T47D (cell line): ENCODE measurements at places on chromosomes 5 and 9.

GRCh38 chr5:113813466-113813865 is 300.0 kb downstream of the YTHDC2 start:
- no peak for DNase-seq

DNA sequence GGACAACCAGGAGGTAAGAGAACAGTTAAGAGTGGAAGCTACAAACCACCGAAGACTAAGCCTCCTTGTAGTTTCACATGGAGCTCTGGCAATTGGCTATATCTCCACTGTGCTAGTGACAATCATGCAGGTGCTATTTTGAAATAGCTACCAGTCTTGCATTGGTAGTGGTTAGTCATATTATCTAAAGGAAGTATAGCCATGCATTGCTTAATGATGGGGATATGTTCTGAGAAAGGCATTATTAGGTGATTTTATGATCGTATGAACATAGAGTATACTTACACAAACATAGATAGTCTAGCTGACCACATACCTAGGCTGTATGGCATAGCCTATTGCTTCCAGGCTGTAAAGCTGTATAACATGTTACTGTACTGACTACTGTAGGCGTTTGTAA is 28.4 kb downstream of the HSDL2 start:
- DNase-seq: no peak

- peak; percentile 70 for DNase-seq
These were observed 1.6 kb upstream of the BRINP1 start for GRCh38 chr9:119370816-119371215.

DNA sequence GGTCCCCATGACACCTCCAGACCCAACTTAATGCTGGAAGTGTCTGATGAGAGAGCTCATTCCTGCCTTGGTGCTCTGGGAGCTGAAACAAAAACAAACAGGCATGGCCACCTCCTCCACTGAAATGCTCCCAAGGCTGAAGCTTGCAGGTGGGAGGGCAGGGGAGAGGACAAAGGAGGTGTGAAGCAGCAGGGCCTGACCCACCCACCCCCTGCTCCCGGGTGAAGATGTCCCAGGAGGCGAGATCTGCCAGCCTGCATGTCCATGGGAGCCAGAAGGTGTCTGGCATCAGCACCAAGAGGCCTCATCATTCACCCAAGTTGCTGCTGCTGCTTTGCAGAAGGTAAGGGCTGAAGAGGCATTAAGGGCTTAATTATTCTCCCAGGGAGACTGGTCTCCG is 4.2 kb upstream of the CCIN start:
- DNase-seq: no peak

DNA sequence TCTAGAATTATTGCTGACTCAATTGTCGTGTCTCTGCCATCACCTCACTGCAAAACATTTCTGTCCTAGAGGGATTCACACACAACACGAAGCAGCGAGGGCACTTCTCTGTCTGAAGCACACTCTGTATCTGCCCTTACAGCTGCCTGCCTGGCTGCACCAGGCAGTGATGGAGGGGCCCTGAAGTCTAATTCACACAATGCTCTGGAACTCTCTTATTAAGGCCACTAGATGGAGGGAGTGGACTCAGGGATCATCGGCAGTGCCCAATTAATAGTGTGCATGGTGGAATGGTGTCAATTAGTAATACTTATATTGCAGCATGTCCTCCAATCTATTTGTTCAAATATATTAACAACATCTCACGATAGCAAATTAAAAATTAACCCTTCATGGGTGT is 157.5 kb upstream of the MAP1B start:
- no peak for DNase-seq

DNA sequence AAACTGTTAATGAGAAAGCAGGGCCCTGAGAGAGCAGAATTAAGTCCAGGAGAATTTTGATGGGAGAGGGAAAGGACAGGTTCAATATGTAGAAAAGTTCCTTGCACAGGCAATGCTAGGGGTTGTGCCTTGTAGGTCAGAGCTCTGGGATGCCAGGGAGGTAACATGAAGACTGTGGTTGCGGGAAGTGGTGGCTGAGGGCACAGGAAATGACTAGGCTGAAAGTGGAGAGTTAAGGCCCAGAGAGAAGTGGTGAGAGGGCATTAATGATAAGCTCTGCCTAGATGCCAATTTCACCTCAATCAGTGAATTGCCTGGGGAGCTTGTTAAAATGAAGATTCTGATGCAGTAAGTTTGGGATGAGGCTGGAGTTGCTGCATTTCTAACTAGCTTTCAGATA is 31.5 kb upstream of the PPP3R2 start:
- no peak for DNase-seq

DNA sequence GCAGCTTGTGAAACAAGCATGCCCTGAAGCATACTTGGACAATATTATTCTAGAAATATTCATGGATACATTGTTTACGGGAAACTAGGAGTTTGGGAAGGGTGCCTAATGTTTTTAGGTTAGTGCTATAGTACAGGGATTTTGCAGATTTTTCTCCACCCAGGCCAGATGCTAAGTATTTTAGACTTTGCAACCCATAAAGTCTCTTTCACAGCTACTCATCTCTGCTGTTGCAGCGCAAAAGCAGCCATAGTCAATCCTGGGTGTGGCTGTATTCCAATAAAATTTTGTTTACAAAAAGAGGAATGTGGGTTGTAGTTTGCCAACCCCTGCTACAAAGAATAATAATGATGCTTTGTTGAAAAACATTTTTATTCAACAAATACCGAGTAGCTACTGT is 106.2 kb downstream of the CEMIP2 start:
- DNase-seq: no peak

DNA sequence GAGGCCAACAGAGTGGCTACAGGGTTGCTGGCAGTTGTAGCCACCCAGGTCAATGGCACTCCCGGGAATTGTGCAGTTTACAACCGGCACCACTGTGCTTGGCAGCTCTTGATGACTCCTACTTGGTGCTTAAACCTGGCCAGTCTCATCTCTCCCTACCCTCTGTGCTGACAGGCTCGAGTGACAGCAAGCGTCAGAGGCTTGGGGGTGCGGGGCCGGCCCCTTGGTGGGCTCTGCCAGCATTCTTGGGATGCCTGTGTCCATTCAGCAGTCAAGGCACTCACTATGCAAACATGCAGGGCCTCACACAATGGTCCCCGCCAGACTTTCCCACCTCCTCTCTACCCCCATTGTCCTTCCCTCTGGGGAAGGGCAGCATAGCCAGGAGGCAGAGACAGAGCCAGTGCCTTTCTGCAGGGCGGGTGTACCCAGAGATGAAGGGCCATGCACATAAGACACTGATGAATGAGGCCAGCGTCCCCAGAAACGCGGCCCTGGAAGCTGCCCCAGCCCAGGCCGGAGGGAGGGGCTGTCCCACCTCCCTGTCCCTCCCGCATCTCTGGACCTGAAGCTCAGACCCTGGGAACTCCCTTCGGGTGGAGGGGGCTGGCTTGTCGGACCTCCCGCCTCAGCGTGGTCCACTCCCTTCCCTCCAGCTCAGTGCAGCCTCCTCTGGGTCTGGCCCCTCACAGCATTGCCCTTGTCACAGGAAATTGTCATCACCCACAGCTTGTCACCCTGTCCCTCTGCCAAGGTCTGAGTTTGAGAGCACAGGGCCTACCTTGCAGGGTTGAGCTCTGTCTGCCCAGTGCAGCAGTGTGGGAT is 26.4 kb upstream of the NOTCH1 start:
- no peak for DNase-seq

DNA sequence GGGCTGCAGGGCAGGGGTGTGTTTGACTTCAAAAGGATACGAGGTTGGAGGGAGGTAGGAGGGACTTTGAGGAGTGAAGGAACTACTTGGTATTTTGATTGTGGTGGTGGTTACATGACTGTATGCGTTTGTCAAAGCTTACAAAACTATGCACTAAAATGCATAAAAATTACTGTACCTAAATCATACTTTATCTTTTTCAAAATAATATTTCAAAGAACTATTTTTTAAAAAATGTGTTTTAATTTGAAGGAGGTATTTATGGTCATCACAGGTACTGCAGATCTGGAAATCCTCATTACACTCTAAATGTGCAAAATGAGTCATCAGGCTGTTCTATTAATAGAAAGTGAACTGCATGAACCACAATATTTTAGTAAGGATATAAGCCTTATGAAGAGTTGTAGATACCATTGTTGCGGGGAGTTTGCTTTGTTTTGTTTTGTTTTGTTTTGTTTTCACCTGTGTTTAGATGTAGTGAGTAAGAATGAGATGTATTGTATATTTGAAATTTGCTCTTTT is 116.9 kb downstream of the ARRDC3 start:
- DNase-seq: no peak

GRCh38 chr9:90552317-90552716 is 90.3 kb downstream of the DIRAS2 start:
- no peak for DNase-seq

DNA sequence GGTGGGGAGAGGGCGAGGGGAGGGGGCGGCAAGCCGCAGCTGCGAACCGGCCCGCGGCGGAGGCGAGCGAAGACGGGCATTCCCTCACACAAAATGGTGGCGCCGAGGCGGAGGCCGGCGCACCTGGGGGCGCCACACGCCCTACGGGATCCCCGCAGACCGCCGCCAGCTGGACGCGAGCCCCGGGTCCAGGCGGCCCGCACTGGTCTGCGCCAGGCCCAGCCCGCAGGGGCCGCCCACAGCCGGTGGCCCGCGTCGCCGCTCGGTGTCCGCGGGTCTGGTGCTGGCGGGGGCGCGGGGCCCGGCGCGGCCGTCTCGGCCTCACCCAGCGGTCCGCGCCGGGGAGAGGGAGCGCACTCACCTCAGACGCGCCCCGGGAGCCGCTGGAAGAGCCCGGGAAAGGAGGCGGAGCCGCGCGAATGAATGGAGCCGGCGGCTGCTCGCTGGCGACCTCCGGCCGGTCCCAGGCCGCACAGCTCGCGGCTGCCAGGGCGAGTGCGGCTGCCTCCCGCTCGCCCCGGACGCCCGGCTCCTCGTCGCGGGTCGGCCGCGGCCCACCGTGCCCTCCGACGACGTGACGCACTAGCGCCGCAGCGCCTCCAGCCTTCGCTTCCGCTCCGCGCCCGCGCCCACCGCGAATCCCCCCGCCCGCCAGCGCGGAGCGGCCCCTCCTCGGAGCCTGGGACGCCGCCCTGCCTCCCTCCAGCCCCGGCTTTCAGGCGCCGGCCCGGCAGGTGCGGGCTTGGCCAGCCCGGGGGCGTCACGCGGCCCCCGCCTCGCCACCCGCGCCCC is at the start of gene FAM169A:
FAM169A (minus strand) TSS at position 584 of the 792 bp plus-strand sequence. CDS start 24,711 bp downstream, outside the sequence.
- DNase-seq: peak; percentile 55
